Aorta (tissue), 5 donors: ENCODE measurements at places on chromosomes 7 and 10. TPM values are rescaled to one million over a fixed set of nuclear protein-coding genes. Genes with fewer than 3 reads are reported as not detected.

TBX20 gene
- not detected for total RNA-seq

HOXA11 gene
- 0.81 TPM for total RNA-seq

DNA sequence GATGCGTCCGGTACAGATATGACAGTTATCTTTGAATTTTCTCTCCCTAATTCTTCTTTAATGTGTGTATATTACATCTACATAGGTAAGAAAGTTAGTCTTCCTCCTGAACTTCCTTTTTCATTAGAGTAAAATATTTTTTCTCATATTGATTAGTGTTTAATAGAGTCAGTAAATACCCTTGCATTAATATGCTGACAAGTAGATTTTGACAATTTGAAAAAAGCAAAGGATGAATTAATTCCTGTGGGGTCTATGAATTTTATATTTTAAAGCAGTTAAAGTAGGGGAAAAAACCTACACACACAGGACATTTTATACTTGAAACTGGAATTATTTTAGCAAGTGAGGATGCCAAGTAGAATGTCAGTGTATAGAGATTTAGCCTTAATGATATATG is 9.4 kb downstream of the OTUD1 start:
- H3K27me3 ChIP-seq = no peaks in the 10 kb centered on the region
- DNase-seq = no peak
- no peak overlapping the region for H3K27ac ChIP-seq
- no peaks in the 10 kb centered on the region for H3K36me3 ChIP-seq
- no peaks in the 10 kb centered on the region for H3K4me1 ChIP-seq

GRCh38 chr7:75038508-75038907 is 35.1 kb downstream of the RCC1L start:
- H3K27ac ChIP-seq = no peak overlapping the region
- no peaks in the 10 kb centered on the region for H3K36me3 ChIP-seq
- DNase-seq = no peak

DNA sequence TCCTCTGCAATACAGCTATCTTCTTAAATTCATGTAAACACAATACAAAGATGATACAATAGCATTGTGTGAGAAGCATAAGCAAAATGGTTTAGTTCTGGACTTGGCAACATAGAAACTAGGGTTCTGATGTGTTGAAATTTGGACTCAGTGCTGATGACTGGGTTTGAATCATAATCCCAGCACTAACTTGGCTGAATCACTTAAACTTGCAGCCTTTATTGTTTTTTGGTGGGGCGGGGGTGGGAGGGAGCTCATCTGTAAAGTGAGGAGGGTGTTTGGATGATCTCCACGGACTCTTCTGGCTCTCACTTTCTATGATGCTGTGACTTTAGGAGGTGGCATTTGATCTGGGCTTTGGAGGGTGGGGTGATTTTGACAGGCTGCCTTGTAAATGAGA is 158.2 kb downstream of the WNT2 start:
- H3K36me3 ChIP-seq = no peaks in the 10 kb centered on the region
- no peak overlapping the region for H3K4me3 ChIP-seq
- no peaks in the 10 kb centered on the region for H3K27me3 ChIP-seq
- H3K27ac ChIP-seq = no peak overlapping the region
- no peak for DNase-seq
